Activated naive CD4-positive, alpha-beta T cell treated with anti-CD3 and anti-CD28 coated beads for 36 hours (primary cell): ENCODE measurements at places on chromosomes 1 and 21.

DNA sequence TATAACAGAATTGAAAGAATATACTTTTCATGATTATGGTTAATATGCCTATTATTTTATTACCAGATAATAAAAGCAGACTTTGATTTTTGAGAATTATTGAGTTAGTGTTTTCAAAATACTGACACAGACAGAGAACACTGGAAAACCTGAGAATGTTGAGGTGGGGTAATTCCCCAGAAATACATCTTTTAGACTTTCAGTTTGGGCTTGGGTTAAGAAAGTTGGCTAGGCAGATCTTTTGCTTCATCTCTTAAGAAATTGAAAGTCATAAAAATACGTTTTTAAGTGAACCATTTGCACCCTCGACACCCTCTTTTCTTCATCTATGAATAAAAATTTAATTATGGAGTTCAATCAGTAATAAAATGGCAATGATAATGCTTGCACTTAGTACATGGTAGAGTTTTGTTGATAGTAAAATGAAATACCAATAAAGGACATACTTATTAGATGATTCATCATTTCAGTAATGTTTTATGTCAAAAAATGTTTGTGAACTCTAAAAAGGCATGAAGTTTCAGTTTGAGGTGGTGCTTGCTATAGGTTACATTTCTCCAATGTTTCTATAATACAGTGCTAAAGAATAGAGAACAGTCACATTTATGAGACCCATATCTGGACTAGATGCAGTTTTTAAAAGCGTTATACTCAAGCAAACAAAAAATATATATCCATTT lies 1.9 kb upstream of the SAMSN1 start:
- no peak for DNase-seq

DNA sequence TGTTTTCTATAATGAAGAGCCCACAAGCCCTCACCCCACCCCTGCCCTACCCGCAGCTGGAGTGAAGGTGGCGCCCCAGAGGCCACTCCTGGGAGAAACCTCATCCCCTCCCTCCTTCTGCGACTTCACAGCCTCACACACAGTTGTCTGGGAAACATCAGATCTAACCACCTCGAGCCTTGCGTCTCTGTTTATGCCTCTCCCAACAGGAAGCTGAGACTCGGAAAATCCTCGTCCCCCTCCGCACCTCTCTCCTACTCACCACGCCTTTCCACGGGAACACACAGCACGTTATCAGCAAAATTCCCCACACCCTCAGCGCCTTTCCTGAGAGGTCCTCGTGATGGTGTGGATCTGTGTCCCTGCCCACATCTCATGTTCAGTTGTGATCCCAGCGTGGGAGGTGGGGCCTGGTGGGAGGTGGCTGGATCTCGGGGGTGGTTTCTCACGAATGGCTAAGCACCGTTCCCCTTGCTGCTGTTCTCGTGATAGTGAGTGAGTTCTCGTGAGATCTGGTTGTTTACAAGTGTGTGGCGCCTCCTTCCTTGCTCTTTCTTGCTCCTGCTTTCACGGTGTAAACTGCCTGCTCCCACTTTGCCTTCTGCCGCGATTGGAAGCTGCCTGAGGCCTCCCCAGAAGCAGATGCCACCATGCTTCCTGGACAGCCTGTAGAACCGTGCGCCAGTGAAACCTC lies 190.6 kb downstream of the KIF26B start:
- DNase-seq: no peak

DNA sequence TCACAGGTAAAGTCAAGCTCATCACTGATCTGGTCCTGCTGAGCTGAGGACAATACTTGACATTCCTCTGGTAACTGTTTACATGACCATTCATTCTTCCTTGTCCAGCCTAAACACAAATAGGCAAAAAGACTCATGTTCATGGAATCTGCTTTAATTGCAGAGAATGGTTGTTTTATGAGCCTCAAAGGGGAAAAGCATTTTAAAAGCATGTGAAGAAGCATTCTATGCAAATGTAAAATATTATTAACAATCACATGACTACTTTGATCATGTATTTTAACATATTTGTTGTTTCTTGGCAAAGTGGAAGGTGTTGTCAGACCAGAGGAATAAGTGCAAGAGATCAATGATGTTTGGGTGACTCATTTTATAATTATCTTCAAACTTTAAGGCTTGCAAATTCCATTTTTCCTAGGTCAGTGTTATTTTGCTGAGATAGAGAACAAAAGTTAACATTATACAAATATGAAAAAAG lies 133.7 kb downstream of the RUNX1 start:
- no peak for DNase-seq

DNA sequence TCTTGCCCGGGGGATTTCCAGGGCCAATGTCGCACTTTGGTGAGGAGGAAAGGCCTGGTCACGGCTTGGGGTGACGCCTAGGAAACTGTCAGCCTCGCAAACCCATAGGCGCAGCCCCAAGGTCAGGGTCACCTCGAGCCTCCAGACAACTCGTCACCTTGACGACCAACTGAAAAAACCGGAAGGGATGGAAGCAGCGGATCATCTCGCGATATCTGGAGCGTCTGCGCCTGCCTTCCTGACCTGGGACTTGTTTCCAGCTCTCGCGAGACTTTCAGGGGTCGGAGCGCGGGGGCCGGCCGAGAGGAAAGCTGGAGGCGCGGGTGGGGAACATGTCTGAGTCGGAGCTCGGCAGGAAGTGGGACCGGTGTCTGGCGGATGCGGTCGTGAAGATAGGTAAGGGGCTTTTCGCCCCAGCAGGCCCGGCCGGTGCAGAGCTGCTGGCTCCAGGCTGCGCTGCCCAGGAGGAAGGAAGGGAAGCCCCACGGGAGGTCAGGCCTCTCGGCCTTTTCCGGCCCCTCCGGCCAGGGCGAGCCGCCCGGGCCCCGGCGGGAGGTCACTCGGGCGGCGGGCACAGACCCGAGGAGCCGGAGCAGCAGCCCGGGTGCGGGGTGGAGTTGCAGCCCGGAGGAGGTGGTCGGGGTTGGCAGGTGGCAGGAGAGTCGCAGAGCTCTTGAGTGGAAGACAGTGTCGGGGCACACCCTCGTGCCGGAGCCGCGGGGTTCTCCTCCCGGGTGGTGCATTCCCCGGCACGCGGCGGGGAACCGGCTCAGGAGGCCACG lies 47.2 kb upstream of the NBL1 start:
- DNase-seq: peak; percentile 99

GRCh38 chr1:77953907-77954306 lies 25.0 kb downstream of the FUBP1 start:
- no peak for DNase-seq

DNA sequence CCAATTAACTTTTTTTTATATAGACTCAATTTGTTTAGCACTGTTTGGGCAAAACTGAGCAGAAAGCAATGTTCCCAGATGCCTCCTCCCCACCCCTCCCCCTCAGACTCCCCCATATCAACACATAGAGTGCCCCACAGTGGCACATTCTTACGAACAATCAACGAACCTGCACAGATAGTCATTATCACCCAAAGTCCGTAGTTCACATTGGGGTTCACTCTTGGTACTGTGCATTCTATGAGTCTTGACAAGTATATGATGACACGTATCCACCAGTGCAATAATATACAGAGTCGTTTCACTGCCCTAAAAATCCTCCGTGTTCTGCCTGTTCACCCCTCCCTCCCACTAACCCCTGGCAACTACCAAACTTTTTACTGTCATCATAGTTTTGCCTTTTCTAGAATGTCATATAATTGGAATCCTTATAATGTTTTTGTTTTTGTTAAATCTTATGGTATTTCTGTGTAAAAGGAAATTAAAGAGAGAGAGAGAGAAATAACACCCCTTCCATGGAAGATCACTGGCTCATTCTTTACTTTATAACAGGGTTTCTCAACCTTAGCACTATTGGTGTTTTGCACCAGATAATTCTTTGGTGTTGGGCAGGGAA lies 37.2 kb upstream of the HNRNPU start:
- no peak for DNase-seq

DNA sequence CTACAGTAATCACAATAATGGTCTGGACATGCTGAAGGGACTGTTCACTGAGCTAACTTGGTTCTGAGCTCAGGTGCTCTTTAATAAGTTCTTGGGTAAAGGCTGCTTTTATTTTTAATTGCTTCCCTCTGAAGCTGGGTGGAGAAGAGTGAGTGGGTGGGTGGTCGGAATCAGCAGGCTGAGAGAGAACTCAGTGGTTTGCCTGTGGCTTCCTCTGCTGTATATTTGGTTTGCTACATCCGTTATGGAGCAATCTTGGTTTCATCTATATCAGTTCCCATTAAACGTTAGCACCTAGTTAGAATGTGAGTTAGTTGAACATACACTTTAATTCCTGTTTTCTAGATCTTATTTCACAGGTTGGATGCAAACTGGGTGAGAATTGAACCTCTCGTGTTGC lies 23.3 kb downstream of the CNIH4 start:
- DNase-seq: peak; percentile 71

- DNase-seq: no peak
Measured at GRCh38 chr21:44532712-44533111, 7.3 kb downstream of the KRTAP10-1 start.

GRCh38 chr1:116666187-116667077 lies 1.1 kb downstream of the IGSF3 start:
- peak; percentile 12 for DNase-seq

DNA sequence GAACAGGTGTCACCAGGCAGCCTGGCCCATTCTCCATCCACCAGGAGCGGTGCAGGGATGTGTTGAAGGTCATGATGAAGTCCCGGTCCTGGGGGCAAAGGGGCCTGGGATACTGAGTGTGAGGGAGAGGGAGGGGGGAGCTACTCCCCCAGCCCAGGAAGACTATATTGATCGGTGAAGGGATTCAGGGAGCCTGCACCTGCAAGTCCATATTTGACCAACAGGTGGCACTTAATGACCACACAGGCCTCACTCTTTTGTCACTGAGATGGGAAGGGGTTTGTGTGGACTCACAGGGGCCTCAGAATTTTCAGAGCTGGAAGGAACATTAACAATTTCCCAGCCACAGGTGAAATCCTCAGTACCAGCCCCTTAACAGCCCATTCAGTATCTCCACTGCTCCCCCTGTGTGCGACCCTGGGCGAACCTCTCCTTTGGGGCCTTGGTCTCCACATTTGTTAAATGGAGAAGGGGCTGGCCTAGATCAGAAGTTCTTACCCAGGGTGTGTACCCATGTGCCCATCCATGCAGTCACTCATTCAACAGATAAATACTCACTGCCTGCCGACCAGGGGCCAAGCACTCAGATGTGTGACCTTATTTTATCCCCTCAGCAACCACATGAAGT lies 55.6 kb downstream of the NKAIN1 start:
- DNase-seq: peak; percentile 62

GRCh38 chr1:64543831-64544230 lies 73.9 kb downstream of the CACHD1 start:
- no peak for DNase-seq

DNA sequence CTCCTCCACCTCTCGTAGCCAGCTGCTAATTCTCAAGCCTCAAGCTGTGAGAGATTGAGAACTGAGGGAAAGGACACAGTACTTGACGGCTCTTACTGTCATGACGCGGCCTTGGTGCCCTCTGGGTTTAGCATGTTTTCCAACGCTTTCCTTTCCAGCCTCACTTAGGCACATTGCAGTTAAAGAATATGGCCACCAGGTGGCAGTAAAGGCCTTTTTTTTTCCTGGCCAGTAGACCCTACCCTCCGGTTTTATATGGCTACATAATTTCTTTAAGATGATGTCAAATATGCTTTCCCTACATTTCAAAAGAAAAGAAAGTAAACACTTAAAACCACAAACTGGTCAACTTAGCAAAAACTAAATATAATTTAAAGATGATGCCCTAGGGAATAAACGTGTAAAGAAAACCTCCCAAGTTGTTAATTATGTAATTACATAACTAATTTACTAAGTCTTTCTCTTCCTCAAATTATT lies 56.8 kb upstream of the PRDX6 start:
- peak; percentile 75 for DNase-seq

DNA sequence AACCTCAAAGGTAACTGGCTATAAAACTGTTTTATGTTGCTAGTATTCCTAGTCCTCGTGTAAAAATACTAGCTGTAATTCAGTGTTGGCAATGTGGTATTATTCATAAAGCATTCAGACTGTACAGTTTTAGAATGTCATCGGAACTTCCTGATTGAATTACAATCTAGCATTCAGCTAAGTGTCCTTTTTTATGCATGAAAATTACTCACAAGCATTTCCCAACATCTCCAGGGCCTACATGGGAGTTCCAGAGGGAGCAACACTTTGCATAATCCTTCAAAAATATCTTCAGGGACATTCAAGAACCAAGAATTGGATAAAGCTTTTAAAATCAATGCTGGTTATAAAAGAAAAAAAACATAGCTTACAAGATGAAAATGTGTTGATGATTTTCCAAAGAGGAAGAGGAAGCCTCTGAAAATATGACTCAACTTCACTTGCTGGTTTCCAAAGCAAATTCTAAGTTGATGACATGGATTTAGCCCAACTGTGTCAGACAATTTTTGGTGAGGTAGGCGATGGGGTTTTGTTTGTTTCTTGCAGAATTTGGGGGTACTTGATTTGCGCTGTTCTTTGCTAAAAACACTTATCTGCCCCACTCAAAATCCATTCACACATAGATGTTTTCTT lies 137.8 kb downstream of the SLC44A5 start:
- no peak for DNase-seq

- no peak for DNase-seq
Measured at GRCh38 chr1:61158591-61158990, 76.2 kb downstream of the NFIA start.

- DNase-seq: no peak
Measured at GRCh38 chr1:11152755-11153154, 36.4 kb upstream of the ANGPTL7 start.

GRCh38 chr1:3261007-3261968 lies 192.3 kb downstream of the PRDM16 start:
- no peak for DNase-seq

DNA sequence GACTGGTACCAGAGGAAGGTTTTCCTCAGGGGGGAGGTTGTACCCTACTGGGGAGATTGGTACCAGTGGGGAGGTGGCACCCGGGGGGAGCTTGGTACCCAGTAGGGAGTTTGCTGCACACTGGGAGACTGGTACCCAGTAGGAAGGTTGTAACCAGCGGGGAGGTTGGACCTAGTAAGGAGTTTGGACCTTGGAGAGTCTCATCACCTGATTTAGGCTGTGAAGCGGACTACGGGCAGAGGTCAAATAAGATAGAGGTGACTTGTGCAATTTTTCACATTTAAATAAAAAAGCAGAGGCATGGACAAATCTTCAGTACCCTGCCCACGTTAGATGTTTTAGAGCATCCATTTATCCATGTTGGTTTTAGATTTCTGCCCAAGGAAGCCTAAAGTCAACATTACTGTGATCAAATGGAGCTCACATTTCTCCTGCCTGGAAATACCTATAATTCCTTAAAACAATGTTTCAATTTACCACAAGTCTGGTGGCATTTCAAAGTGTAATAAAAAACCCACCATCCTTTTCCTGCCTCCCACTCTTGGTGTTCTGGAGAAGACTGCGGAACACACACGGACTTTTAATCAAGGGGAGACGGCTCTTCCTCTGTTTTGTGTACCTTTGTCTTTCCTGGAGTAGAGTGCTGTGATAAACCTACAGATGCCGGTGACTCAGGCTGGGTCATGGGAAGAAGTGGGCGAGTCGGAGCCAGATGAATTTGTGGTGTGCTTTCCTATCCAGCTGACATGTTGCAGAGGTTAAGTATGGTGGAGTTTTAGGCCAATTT lies 36.2 kb upstream of the MRPS6 start:
- no peak for DNase-seq

- DNase-seq: peak; percentile 20
Measured at GRCh38 chr1:192807211-192808162, 1.4 kb upstream of the RGS2 start.
